ENCODE measurements at places on chromosomes 6 and 20. TPM values are rescaled to one million over a fixed set of nuclear protein-coding genes. Genes with fewer than 3 reads are reported as not detected.

SMLR1 gene
- polyA plus RNA-seq: 2.2 TPM

DNA sequence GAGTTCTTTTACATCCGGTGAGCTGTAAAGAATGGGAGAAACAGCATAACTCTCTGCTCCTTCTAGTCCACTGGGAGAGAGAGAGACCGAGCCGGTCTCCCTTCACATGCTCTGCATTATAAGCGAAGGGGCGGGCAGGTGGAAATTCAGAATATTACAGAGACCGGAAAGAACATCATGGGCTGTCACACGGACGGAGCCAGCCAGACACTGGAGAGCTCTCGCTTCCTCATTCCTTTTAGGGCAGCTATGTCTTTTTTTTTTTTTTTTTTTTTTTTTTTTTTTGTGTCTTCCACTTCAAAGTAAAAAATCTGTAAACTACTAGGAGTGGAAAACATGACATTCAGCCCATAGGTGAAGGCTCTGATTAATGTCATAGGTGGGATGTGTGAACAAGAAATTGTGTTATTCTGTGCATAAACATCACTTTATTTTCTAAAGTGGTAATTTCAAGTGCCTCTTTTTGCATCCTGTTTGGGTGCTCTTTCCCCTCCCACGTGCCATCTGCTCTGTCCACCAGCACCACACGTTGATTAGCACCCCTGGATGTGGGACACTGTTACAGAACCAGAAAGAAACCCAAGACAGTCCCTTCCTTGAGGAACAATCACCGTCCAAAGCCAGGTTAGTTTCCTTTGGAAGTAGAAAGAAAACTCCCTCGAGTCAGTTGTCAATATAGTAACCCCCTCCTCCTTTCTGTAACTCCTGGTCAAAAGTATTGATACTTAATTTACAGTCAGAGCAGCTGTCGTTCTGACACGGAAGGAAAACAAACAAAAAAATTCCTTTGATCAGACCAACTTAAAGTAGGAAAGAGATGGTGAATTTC, at the start of gene TAGAP:
TSS of gene TAGAP (minus strand) at position 93 of the 829 bp plus-strand sequence. CDS start 845 bp downstream, outside the sequence.
- DNase-seq: no peak

GRCh38 chr20:56788041-56788670, 159.1 kb downstream of the TFAP2C start:
- DNase-seq: no peak

DNA sequence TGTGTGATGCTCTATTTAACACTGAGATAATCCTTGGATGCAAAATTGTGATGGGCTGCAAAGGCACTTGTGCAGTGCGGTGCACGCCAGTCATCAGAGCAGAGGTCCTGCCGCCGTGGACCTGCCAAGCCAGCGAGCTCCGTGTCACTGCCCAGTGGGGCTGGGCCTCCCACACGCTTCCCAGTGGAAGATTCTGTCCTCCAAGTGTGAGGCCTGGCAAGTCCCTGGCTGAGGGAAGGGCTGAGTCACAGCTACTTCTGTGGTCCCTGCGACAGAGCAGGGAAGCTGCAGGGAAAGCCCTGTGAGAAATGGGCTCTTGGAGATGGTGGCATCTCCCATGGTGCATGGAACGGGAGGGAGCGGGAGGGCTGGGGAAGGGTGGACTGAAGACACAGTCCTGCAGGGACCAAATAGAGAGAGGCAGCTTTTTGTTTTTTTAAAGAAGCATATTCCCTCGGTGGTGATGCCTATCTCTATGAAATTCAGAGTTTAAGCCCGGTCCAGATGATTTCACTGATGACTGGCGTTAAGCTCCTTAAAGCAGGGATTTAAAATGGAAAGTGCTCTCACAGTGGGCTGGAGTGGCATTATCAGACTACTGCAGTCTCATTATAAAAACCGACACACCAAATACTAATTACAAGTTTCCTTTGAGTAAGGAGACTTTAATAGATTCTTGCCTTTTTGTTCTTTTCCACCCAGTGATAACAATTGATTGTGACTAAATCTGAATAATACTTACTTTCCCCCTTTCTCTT, 413.7 kb downstream of the QKI start:
- no peak for DNase-seq

DNA sequence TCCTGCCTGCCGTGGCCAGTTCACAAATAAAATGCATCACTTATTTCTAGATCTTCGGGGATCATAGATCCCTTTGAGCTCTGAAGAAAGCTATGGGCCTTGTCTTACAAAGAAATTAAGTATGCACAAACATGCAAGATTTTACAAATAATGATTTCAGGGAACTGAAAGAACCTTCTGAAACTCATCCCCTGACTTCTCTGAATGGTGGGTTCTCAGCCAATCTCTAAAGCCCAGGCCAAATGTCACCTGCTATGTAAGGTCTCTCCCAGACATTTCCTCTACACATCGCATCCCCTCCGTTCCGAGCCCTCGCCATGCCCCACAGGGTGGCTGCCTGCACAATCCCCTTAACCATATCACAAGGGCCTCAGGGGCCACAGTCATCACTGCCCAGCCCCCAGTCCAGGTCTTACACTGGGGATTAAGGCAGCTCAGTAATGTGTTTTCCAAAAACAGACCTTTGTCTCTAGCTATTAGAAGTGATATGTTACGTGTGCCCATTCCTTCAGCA, 16.1 kb upstream of the ANKRD60 start:
- DNase-seq: no peak

DNA sequence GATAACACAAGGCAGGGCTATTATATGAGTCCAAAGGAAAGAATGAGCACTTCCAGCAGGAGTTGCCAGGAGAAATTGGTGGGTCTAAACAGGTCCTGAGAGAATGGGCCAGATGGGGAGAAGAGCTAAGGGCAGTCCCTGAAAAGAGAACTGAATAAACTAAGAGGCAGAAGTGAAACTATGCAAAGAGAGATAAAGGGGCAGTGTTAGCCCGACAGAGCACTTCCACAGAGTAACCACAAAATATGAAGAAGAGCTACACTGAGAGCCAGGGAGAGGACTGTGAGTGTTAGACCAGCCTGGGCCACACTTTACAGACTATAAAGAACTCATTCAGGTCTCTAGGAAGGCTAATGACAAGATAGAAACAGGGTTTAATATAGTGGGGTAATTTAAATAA, 43.8 kb downstream of the RALGAPA2 start:
- DNase-seq: no peak
